Right ventricle myocardium inferior (tissue), 1 donor: ENCODE measurements at places on chromosomes 7 and 10.
A peak's percentile ranks its signal among the peaks of the same experiment; 100 is the strongest.

DNA sequence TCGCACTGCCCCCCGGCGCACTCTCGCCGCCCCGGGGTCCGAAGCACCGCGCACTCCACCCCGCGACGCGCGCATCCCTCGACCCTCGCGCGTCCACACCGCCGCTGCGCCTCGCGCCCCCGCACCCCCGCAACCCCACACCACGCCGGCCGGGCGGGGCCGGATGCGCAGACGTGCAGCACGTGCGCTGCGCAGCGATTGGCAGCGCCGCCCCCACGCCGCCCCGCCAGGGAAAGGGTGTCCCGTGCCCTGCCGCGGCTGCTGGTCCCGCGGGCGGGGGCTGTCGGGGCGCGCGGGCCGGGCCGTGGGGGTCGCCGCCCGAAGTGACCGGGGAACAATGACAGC, 53.7 kb upstream of the KDM7A start:
- peak; percentile 80 for DNase-seq

GRCh38 chr7:70660154-70660818, 471.7 kb upstream of the GALNT17 start:
- DNase-seq, result no peak

DNA sequence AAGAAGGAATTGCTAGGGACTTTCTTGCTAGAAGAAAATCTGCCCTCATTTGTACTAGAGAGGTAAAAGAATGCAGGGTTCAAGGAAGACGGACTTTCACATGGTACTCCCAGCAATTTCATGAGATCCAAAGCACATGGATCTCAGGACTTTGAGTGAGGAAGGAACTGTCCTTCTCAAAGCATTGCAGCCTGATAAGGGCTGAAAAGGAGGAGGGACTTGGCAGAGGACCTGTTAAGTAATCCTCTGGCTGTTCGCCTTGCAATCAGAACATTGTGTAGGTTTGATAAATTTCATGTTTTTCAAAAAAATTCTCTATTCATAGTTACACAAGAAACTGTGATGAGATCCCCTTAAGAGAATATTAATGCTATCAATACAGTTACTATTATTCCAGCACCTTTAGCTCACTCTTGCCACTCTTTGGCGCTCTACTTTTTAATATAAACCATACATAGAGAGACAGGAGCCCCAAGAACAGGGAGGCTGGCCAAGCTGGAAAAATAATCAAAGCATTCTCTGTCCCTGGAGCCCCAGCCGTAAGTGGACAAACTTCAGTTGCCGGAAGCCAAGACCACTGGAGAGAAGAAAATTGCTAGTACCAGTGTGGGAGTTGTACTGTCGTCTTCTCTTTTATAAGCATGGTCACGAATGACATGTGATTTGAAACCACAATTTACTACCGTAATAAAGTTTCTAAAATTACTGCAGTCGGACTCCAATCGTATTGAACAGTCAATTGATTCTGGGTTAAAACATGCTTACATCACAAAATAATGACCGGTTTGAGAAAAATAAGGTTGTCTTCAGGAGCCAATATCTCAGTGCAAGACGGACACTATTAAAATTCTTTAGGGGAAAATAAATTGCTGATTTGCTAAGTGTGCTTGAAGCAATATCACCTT, 424.4 kb downstream of the SDK1 start:
- DNase-seq, result no peak

DNA sequence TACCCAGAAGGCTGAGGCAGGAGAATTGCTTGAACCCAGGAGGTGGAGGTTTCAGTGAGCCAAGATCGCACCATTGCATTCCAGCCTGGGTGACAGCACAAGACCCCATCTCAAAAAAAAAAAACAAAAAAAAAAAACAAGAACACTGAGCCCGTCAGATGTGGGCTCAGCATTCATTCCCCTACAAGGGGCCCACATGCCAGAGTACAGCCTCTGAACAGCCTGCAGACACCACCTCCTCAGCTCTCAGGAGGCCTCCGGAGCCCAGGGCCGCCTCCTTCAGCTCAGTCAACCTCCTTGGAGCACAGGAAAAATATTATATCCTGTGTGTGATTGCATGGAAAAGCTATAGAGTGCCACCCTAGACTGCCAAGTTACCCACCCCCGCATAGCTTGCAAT, 112.3 kb downstream of the ABLIM1 start:
- no peak for DNase-seq

GRCh38 chr7:24283554-24283896, 465 bp upstream of the NPY start:
- DNase-seq, result no peak

DNA sequence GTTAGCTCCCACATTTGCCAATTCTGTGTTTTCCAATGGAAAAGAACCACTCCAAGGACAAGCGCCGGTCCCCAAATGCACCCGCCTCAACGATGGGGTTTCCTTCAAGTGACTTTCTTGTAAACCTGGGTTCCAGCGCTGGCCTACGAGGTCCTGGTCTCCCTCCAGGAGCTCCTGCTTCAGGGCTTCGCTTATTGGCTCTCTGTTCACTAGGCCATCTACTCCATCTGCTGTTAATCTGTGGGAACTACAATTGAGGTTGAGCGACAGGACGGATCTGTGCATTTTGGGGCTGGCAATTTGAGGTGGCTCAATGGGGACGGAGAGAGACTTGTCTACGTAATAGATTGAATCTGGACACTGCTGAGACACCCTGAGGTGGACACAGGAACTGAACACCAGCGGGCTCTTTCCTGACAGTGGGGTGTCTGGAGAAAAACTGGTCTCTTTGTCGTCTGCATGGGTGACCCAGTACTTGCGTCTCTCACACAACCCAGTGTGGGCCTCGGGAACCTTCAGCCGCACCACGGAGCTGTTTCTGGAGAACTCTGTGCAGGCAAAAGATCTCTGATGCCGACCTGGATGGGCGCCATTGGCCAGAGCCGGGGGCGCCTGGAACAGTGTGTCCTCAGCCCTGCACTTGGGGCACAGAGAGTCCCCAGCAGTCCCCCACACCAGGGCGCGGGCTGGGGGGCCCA, 115.9 kb upstream of the ADAM12 start:
- DNase-seq, result no peak

- no peak for DNase-seq
These were observed 30.3 kb downstream of the SLC29A3 start for GRCh38 chr10:71349406-71349805.

- DNase-seq, result no peak
These were observed 72.6 kb downstream of the FOXP2 start for GRCh38 chr7:114487174-114487573.

DNA sequence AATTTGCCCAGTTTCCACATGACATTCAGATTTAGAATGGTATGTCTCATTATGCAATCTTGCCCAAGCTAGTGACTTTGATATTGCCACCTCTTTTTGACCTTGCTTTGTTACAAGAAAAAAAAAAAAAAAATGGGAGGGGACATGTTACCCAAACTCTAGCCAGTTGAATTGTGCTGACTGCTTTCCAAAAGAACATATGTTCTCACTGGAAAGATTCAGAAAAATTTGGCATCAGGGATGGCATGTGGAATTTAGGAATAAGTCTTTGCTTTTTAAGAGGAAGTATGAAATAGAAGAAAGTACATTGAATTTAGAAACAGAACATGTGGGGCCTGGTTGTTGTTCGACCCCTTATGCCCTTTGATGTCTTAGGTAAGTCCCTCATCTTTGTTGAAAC, 846.8 kb downstream of the NRG3 start:
- no peak for DNase-seq

DNA sequence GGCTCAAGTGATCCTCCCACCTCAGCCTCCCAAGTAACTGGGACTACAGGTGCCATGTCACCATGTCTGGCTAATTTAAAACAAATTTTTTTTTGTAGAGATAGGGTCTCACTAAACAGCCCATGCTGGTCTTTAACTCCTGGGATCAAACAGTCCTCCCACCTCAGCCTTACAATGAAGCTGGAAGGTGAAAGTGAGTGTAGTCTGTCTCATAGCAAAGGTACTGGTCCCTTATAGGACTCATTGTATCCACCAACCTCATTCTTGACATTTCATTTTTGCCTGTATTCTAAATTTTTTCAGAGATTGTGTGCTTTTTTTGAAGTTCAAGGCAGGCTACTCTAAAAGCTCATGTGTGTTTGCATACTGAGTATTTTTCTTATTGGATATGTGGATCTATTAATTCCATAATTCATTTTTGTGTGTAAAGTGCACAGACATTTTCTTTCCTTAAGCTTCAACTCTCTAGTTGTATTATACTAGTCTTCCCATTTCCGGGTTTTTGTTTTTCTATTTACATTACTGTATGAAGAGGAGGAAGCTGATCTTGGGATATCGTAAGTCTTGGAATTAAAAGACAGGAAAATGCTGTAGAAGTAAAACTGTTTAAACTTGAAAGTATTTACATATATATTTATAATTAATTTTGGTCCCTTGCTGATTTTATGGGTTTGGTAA, 13.3 kb downstream of the KMT2E start:
- DNase-seq, result no peak

- DNase-seq, result no peak
These were observed 60.7 kb downstream of the OTUD1 start for GRCh38 chr10:23499372-23500132.

- no peak for DNase-seq
These were observed 85.4 kb upstream of the PLXDC2 start for GRCh38 chr10:19730907-19731217.

GRCh38 chr7:4091767-4092166, 590.3 kb upstream of the FOXK1 start:
- no peak for DNase-seq

- no peak for DNase-seq
These were observed 6.0 kb downstream of the AGFG2 start for GRCh38 chr7:100544967-100545359.

- DNase-seq, result no peak
These were observed 89.1 kb downstream of the CUX1 start for GRCh38 chr7:101906291-101907240.

DNA sequence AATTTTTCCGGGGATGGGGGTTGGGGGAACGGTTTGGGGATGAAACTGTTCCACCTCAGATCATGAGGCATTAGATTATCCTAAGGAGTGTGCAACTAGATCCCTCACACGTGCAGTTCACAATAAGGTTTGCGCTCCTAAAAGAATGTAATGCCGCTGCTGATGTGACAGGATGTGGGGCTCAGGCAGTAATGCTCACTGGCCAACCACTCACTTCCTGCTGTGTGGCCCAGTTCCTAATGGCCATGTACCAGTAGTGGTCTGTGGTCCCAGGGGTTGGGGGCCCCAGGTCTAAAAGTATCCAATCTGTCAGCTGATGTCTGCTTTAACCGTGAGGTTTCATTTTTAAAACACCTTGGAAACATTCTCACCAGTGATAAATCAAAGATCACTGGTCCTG, 2.2 kb downstream of the STN1 start:
- DNase-seq, result no peak

DNA sequence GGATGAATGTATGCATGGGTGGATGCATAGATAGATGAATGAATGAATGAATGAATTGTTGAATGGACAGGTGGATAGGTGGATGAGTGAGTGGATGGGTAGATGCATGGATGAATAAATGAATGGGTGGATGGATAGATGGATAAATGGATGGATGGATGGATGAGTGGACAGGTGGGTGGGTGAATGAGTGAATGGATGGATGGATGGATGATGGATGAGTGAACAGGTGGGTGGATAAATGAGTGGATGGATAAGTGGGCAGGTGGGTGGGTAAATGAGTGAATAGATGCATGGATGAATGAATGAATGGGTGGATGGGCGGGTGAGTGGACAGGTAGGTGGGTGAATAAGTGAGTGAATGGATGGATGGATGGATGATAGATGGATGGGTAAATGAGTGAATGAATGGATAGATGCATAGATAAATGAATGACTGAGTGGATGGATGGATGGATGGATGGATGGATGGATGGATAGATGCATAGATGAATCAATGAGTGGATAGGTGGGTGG, 72.6 kb downstream of the MYL10 start:
- DNase-seq, result no peak

DNA sequence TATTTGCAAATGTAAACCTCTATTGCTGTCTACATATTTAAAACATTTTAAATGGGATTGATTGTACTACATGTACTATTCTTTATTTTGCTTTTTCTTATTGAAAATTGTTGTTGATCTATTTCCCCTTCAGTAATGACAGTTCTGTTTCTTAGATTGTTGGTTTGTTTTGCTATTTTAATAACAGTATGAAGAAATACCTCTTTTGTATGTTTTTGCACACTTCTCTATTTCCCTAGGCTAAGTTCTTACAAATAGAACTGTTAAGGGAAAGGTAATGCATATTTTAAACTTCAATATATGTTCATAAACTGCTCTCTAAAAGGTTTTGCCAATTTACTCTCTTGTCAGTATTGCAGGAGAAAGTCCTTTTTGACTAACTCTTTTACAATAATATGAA, 195.0 kb upstream of the PRPS1L1 start:
- no peak for DNase-seq

DNA sequence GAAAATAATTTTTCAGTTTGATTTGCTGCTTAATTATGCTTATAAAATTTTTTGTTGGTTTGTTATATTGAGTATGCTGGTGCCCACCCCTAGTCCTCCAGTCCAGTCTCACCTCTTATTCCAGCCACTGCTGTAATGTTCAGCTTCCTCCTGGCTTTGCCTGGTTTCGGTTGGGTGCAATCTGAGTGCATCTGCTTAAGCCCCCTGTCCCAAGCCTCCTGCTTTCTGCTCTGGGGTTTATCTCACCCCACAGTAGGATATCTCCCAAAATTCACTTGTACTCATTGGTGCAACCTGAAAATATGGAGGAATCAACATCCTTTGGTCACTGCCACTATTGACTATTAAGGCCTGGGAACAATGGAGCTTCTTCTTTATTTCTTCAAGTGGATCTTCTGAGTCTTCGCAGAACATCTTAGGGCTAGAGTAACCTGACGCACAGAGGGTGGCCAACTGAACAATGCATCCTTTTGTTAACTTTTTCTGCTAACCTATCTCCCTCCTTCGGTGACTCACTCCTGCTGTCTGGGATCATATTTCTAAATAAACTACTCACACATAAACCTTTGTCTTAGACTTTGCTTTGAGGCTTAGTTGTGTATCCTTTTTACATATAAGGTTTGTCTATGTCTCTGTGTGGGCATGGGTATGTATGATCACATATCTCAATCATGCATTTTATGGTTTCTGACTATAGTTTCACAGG, 19.1 kb upstream of the SOSTDC1 start:
- no peak for DNase-seq
